Left kidney (tissue), 8 donors: ENCODE measurements at places on chromosomes 5 and 9. TPM values are rescaled to one million over a fixed set of nuclear protein-coding genes. Genes with fewer than 3 reads are reported as not detected.

DNA sequence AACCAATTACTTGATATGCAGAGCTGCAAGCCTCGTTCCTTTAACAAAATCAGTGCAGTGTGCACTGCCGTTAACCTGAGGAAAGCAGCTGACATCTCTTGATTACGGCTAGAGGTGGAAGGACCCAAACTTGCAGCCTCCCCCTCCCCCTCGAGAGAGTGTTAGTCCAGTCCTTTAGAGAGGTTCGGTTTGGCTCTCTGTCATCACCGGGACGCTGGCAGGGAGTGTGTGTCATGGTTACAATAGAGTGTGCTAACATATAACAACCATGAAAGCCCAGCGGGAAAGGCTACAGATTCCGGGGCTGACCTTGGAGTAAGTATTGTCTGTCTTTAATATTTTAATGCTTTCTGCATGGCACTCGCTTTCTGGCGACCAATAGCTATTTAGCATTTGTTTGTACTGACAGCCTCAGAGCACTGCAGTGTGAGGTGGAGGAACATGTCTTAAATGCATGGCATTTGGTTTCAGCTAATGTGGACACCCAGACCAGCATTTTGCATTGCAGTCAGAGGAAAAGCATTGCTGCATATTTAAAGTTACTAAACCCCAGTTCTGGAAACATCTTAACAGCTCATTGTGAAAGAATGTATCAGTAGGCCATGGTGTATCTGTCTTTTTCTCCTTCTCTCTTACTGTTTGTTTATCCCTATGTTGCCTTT lies 237.5 kb downstream of the CD180 start:
- peak; percentile 19 for DNase-seq

DNA sequence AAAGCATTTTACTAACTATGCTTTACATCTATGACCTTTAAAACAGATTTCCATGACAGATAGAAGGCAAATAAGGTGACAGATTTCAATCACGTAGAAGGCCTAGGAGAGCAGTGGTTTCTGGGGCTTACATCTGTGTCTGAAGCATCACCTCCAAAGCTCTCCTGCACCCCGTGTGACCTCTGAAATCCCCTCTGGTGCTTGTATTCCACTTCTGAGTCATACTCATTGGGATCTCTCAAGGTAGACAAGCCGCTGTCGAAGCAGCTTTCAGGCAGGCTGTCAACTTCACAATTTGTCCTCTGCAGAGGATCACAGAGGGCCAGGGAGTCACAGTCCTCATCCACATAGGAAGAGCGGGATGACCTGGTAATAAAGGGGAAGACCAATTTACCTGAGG lies 62.2 kb downstream of the RASEF start:
- DNase-seq = no peak

GRCh38 chr5:107469064-107469463 lies 201.7 kb downstream of the EFNA5 start:
- DNase-seq = no peak

DNA sequence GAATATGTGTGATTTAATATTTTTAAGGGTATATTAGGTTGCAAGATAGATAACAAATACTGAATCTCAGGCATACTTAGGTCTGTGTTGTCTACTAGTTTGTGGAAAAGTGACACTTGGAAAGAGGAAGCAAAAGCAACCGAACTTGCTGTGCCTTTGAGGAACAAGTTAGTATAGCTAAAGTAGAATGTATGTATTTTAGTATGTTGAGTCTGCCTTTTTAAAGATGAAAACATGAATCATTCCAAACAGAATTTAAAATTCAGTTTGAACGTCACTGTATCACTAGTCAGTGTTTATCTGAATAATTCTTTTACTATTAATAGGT lies 12.9 kb downstream of the TLE4 start:
- DNase-seq = no peak

Gene AJM1
- 1.00 TPM for polyA plus RNA-seq

Gene CHSY3
- polyA plus RNA-seq = 5.0 TPM

DNA sequence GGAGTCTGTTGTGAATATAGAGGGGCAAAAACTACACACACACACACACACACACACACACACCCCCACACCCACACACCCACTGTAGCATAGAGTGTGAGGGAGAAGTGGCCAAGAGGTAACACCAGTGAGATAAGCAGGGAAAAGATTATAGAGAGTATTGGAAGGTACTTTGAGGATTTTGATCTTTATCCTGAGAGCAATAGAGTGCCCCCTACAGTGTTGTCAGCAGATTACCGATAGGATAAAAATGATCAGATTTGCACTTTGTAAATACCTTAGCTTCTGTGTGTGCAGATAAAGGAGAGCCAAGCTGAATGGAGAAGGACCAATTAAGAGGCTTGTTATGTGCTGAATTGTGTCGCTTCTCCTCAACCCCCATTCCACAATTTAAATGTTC lies 32.3 kb downstream of the ERCC6L2 start:
- DNase-seq = no peak

Gene UBTD2
- 77.0 TPM for polyA plus RNA-seq

DNA sequence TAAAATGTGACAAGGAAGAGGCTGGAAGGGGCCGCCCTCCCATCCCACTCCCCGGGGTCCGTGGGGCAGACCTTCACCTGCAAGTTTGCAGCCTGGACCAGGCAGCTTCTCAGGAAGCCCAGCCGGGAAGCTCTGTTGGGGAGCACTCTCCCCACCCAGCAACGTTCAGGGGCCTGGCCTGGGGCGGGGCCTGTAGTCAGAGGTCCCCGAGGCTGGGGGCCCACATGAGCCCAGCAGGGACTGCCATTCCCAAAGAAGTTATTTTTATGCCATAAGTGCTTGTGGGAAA lies 32.7 kb upstream of the NOTCH1 start:
- no peak for DNase-seq

Gene PKD2L2
- 0.48 TPM for polyA plus RNA-seq

Gene KIF20A
- polyA plus RNA-seq = 61.8 TPM

GRCh38 chr5:58628626-58629025 lies 45.8 kb downstream of the RAB3C start:
- DNase-seq = no peak

- DNase-seq = peak; percentile 25
Measured at GRCh38 chr9:71145179-71145578, 23.8 kb upstream of the TRPM3 start.

DNA sequence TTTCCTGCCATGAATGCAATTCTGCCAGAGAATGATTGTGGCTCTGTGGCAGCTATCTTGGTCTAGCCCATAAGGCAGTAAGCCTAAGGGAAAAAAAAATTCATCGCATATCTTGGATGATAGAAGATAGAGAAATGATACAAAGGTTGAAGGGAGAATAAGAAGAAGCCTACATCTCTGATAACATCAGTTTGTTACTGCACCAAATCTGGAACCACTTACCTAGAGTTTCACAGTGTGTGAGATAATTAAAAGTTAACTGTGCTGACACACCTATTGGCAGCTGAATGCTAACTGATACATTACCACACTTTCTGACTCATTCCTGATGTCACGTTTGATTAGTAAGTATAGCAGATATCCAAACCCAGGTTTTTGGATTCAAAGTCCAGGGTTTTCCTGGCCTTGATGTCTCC lies 91.6 kb upstream of the TAF11L2 start:
- no peak for DNase-seq

DNA sequence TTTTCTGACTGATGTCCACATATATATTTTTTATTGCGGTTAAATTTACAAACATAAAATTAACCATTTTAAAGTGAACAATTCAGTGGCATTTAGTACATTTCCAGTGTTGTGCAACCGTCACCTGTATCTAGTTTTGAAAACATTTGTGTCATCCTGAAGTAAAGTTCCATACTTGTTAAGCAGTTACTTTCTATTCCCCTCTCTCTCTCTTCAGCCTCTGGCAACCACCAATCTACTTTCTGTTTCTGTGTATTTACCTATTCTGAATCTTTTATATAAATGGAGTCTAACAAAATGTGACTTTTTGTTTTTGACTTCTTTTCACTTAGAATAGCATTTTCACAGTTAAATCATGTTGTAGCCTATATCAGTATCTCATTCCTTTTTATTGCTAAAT lies 480.1 kb upstream of the SMARCA2 start:
- no peak for DNase-seq
